OCI-LY7 (cell line): ENCODE measurements at places on chromosomes 7 and 10. TPM values are rescaled to one million over a fixed set of nuclear protein-coding genes. Genes with fewer than 3 reads are reported as not detected.
A peak's percentile ranks its signal among the peaks of the same experiment; 100 is the strongest.

DNA sequence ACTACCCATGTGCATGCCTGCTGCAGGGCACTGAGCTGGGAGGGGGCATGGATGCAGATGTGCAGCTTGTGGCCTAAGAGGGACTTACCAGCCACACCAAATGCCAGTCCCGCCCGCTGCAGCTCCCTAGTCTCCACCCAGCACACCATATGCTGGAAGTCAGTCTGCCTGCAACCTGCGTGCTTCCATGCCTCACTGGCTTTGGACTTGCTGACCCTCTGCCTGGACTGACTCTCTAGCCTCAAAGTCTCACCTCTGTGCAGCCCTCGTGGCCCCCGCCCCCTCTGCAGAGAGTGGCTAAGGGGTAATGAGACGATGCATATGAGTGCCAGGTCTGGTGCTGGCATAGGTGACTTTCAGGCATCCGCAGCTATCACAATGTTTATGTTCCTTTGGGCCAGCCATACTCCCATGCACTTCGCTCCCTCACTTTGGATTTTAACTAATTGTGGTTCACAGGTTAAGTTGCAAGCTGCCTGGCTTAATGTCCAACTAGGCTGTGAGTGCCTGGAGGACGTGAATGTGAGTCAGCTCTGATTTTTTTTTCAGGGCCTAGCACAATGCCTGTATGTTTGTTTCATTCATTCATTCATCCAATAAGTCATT lies 21.7 kb downstream of the TRIM8 start:
- no peak for DNase-seq

GRCh38 chr10:123147635-123148413 lies at the start of gene HMX2:
TSS of gene HMX2 (plus strand) at chr10:123148136. CDS start at chr10:123148379, 243 bp downstream.
- DNase-seq = peak; percentile 45

GRCh38 chr10:5283305-5284158 lies 81.2 kb upstream of the UCN3 start:
- peak; percentile 39 for DNase-seq

GRCh38 chr7:3942816-3943745 lies 642.0 kb downstream of the SDK1 start:
- no peak for DNase-seq

GRCh38 chr10:63021225-63021624 lies 111.9 kb upstream of the NRBF2 start:
- no peak for DNase-seq

- DNase-seq = no peak
Measured at GRCh38 chr10:20004087-20004523, 187.9 kb downstream of the PLXDC2 start.

- no peak for DNase-seq
Measured at GRCh38 chr10:96834120-96834519, 2.0 kb downstream of the LCOR start.

- no peak for DNase-seq
Measured at GRCh38 chr10:46310143-46310514, 23.3 kb downstream of the ANTXRL start.

GRCh38 chr10:45235798-45236220 lies 79.6 kb downstream of the OR13A1 start:
- no peak for DNase-seq

- no peak for DNase-seq
Measured at GRCh38 chr10:116043861-116044260, 229.1 kb downstream of the GFRA1 start.

- DNase-seq = no peak
Measured at GRCh38 chr7:25254604-25255003, 26.3 kb upstream of the NPVF start.

DNA sequence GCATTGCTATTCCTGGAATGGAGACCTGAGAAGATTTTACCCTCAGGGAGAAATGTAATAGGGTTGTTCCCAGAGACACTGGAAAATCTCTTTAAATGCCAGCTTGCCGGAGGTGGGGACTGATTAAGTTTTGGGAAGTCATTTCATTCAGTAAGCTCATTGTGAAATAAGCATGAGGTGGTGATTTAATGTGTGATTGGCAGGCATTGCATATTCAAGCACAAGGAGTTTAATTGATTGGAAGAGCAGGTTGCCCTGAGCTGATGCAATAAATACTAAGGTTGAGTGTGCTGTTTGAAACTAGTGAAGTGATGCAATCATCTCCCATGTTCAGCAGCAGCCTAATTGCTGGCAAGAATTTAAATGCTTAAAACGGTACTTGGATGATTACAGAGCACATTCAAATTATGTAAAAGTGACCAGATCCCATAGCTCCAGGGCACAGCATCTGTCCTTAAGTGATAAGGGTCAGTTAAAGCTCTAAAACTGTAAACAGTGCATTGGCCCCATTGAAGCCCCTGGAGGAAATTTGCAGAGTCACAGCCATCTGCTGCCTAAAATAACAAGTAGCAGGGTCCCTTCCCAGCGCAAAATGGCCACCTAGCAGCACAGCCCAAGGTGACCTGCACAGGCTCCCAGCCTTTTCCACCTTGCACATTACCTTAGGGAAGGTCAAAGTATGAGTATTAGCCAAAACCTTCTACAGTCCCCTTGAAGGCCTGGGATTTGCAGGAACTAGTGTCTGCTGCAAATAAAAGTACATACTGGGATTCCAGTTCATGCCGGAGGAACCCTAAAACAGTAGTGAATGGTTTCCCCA lies 92.1 kb downstream of the CCDC71L start:
- peak; percentile 45 for DNase-seq

DNA sequence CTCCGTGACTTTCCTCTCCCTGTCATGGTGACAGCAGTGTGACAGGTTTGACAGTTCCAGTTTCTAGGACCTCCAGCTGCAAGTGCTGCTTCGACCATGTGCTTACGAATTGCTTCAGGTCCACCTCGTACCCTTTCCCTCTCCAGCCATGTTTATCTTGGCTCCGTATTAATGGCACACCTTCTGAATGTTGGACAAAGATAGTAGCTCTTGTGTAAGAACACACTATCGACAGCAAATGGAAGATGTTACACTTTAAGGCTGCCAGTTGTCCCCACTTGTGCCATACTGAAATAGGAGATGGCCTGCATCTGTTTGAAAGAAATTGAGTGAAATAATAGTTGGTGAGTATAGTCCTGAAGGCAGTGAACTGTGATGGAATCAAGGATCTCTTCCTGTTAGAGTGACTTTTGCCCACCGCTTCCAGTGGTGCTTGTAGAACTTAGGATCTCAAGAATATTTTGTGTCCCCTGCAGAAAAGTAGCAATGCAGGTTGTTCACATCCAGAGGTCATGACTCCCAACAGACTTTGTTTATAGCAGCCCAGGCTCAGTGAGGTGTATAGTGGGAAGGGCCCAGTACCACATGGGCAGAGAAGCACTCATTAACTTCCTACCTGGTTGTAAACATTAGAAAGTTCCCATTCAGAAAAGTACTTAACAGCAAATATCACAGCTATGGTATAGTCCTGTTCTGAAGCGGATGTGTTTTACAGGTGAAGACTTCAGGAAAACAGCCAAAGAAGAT lies 629.7 kb upstream of the GALNT17 start:
- DNase-seq = no peak

DNA sequence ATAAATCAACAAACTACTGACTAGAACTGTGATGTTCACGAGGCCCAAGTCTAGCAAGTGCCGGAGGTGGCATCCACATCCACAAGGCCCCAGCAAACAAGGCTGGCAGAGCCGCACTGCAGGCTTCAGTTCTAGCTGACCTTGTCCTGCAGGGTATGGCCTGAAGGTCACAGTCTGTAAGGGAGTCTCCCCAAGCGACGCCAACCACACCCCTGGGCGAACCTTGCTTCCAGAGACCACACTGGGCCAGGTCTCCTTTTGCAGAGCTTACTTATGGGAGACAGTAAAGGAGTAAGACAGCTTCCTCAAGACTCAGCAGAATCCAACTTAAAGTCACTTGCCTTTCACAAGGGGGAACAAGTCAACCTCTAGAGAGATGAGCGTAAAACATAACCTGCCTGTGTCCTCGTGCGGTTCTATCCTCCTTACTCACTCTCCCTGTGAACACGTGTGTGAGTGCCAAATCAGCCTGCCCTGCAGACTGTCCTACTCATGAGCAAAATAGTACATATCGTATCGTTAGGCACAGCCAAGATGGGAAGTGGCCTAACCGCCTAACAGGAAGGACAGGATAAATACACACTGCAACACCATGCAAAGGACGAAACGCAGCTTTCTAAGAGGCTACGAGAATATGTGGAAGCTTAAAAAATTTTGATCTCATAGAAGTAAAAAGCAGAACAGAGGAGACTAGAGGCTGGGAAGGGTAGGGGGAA lies 22.7 kb downstream of the FAM53B start:
- no peak for DNase-seq

DNA sequence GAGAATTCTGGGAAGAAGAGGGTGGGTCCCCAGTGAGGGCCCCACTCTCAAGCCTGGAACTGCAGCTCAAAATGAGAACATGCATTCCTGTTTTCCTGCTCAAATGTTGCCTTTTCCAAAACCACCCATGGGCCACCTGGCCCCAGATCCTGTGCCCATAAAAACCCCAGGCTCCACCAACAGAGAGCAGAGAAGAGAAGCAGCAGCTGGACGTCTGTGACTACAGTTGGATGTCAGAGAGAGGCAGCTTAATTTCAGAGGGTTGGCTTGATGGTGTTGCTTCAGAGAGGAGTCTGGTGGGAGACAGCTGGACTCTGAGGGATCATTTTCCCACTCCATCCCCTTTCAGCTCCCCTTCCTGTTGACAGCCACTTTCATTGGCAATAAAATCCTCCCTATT lies 256.4 kb downstream of the FZD1 start:
- DNase-seq = no peak

The DLD gene
- 79.5 and 82.3 TPM in 2 replicates for total RNA-seq

The SFRP4 gene
- not detected in 2 replicates for total RNA-seq

The PODXL gene
- 2.1 and 2.2 TPM in 2 replicates for total RNA-seq

The KCNK18 gene
- total RNA-seq = not detected in 2 replicates

The KLF14 gene
- total RNA-seq = not detected in 2 replicates

The UCN3 gene
- total RNA-seq = not detected in 2 replicates

The POM121L12 gene
- not detected in 2 replicates for total RNA-seq

The CALY gene
- total RNA-seq = not detected in 2 replicates

The PLEKHA8 gene
- total RNA-seq = 27.9 and 31.7 TPM in 2 replicates

The C10orf120 gene
- total RNA-seq = not detected in 2 replicates

The HOXA3 gene
- 2.6 and 2.7 TPM in 2 replicates for total RNA-seq

The CYP26C1 gene
- 0.09 and 0.15 TPM in 2 replicates for total RNA-seq

The COBL gene
- total RNA-seq = not detected in 2 replicates
